ENCODE measurements at places on chromosomes 3 and 15.

DNA sequence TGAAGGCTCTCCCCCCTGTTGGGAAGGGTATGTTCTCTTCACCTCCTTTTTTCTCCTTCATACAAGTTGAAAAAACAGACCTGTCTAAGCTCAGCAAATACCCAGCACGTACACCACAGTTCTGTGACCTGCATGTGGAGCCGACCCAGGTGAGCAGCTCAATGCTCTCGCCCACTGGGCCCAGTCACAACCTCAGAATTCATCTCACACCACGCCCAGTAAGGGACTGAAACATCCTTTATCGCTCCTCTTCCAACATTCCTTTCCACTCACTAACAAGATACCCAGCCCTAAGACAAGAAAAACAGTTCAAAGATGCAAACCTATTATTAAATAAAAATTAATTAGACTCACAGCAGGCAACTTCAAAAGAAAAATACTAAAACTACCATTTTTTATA, 68.9 kb downstream of the FOXP1 start:
- DNase-seq: no peak

DNA sequence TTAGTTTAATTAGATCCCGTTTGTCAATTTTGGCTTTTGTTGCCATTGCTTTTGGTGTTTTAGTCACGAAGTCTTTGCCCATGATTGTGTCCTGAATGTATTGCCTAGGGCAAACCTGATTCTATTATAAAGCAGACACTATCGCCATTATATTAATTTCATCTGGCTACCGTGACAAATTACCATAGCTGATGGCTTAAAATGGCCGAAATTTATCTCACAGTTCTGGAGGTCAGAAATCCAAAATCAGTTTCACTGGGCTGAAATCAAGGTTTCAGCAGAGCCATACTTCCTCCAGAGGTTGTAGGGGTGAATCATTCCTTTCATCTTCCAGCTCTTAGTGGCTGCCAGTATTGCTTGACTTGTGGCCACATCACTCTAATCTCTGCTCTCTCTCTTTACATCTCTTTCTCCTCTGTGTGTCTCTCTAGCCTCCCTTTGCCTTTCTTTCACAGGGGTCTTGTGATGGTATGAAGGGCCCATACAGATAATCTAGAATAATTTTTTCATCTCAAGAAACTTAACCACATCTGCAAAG, 31.7 kb upstream of the FRMD4B start:
- DNase-seq: no peak

DNA sequence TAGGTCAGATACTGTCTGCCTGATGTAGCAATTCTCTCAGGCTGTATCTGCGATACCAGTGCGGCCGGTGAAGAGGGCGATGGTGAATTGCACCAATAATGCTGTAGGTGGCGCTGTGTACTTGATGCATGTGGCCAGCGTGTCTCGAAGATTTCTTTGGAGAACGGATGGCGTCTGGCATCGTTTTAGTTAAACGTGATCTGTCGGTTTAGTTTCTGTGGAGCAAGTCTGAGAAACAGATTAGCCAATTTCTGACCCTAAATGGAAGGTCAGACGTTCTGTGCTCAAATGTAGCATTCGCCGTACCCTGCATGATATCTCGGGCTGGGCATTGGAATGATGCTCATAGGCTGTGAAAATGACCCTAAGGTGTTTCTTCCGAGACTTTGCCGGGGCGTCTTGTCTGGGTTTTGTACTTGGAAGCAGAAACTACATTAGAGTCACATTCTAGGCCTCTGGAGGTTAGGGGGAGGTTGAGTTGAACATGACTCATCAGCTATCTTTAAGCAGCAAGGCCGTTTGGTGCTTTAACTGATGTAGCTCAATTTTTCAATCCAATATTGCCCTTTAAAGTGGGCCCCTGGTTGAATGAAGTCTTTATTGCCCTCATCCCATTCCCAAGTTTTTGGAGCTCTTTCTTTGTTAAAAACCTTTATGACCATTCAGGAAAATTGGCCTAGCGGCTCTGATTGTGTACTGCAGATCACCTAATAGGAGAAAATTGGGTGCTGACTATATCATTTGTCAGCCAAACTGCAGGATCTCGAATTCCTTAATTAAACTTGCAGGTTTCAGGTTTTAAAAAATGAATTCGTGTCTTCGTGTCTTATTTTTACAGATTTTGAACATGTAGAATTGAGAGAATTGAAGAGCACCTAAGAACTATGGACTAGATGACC, 80.0 kb downstream of the SQOR start:
- DNase-seq: peak; percentile 81

GRCh38 chr3:59726279-59726678, 676.5 kb upstream of the CFAP20DC start:
- DNase-seq: no peak

GRCh38 chr3:38114875-38115644, 21.9 kb downstream of the ACAA1 start:
- DNase-seq: no peak

- DNase-seq: peak; percentile 31
These were observed 494.2 kb upstream of the AGTR1 start for GRCh38 chr3:148203297-148204010.

GRCh38 chr15:46312133-46312740, 677.4 kb downstream of the SQOR start:
- DNase-seq: peak; percentile 77

GRCh38 chr3:16137044-16137443, 37.4 kb upstream of the GALNT15 start:
- DNase-seq: no peak

DNA sequence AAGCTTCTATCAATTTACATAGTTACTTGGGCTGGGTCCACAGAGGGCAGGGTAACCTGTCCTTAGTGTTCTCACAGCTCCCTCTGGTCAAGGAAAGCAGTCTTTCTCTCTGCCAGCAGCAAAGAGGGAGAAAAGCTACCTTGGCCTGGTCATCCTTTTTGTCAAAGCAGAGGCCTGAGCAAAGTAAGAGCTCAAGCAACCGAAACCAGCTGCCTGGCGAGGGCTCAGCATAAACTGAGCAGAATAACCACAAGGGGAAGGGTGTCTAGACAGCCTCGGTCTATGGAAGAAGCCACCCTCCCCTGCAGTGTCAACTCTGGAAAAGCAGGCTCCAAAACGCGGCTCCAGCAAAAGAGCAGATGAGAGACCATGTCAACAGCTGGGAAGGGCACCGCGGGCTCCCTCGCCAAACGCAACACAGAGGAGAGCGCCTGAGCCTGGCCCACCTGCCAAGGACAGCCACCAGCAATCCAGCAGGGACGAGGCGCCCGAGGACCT, 17.4 kb downstream of the LRIG1 start:
- no peak for DNase-seq

DNA sequence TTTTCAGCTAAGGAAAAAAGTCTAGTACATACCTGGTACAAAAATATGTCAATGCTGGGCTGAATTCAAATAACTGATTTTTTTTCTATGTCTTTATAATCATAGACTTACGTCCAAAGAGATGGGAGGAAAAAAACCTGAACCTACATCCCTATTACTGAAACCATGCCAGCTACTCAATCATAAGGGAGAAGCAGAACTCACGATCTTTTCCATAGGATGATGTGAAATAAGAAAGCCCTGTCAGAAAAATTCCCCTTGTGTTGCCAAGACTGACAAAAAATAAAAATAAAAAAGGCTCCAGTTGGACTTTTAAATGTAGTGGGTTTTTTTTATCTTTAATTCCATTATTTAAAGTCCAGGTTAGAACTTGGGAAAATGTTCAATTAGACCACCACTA, 3.3 kb downstream of the MSL2 start:
- no peak for DNase-seq

- DNase-seq: no peak
These were observed 48.7 kb downstream of the PRICKLE2 start for GRCh38 chr3:64176461-64176996.

Data from A673 (cell line).